NCI-H187 (cell line): ENCODE measurements at places on chromosomes 2 and 18.

DNA sequence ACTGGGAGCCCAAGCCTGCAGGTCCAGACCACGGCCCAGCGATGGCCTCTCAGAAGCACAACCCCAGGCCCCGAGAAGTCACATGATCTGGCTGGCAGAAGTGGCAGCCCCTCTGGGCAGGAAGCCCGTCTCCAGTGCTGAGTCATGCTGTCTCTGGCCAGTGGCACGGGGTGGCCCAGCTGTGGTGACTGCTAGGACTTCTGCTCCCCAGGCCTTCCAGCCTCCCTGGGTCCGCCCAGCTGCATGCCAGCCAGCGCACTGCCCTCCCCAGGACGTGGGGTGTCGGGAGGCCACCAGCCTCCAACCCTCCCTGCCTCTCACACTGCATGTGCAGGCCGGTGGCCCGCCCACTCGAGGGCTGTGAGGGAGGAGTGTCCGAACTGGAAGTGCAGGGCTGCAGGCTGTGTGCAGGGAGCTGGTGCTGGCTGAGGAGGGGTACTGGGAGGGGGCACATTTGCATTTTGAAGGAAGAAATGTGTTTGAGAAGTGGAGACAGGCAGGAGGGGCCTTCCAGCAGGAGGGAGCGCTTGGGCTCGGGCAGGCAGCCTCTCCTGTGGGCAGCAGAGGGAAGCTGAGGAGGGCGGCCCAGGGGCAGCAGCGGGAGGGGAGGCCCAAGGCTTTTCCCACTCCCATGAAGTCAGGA lies 17.0 kb upstream of the HPCAL1 start:
- no peak for DNase-seq

DNA sequence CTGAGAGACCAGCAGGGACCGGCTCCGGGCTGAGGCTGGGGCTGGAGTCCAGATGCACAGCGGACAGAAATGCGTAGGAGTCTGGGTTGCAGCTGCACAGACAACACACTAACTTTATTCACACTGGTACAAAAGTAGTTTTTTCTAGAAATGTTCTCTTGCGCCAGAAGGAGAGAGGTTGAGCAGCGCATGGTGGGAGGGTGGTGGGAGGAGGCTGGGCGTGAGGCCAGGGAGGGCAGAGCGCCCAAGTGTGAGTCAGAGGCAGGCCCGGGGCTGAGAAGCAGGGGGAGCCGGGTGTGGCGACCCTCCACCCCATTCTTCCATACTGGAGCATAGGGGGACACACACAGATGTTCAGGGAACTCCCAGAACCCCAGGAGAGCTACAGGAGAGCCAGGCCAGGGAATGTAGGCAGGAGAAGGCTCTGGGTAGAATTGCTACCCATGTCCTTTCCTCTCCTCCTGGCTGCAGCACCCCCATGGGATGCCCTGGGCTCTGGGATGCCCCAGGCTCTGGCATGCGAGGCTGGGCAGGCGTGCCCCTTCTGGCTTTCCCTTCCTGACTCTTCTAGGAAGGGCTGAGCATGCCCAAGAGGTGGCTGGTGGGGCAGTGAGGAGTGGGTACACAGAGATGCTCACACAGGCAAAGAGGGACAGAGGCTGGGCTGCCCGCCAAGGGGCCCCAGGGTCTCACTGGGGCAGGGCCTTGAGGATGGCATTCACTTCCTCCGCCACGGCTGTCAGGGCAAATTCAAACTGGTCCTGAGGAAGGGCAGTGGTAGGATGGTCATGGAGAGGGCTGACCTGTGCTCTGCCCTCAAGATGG lies 10.6 kb downstream of the DNAJB2 start:
- DNase-seq: no peak

GRCh38 chr2:99217929-99218501 lies 37.0 kb downstream of the MRPL30 start:
- DNase-seq: no peak

DNA sequence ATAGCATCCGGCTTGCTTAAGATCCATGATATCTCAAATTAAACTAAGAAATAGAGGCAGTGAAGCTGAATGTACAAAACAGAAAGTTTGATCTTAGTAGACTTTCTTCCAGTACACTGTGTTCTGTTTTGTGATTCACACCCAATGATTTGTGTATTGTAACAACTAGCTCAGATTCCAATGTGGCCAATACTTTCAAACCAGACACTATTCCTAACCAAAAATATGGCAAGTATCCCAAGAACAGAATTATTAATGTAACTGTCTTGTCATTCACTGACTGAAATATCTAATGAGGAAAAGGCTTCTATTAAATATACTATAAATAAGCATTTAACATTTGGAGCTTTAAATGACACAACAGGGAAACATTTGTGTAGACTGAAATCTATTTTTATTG lies 299.1 kb downstream of the NRXN1 start:
- no peak for DNase-seq

DNA sequence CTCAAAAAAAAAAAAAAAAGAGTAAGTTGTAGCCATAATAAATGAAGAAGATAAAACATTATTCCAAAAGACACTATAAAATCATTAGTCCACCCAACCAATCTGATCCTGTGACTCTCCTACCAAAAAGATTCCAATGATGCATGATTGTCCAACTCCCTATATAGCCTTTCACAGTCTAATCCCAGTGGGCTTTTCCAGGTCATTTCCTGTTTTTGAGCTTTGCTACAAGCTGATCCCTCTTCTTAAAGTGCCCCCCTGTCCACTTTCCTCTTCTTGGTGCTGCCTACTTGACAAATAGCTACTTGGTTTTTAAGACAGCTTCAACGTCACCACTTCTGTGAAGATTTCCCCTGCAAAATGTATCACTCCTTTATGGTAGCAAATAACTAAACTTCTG lies 88.4 kb downstream of the SEMA4F start:
- no peak for DNase-seq

DNA sequence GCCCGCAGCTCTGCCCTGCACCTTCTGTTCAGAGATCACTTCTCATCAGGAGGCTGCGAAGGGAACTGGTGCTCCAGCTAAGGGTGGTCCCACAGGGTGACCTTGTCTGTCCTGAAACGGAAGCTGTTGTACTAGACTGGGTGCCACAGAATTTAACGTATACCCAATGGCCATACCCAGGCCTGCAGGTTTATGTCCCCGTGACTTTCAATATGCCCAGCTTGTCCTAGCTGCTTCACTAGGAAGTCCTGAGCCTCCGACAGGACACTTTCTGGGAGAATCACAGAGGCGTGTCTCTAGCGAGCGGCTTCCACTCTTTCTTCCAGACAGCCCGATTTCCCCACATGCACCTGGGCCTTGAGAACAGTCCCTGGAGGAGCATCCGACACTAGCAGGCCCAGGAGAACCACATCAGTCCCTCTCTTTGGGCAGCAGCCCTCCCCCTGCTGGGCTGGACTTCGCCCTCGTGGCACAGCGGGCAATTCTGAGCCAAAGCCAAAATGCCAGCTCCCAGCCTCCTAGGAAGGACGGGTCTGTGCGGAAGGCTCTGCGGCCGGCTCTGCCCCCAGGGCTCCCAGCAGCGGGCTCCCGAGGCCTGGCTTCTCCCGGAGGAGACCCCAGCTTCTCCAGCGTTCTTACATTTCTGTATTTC lies 91.9 kb upstream of the OTOS start:
- no peak for DNase-seq

DNA sequence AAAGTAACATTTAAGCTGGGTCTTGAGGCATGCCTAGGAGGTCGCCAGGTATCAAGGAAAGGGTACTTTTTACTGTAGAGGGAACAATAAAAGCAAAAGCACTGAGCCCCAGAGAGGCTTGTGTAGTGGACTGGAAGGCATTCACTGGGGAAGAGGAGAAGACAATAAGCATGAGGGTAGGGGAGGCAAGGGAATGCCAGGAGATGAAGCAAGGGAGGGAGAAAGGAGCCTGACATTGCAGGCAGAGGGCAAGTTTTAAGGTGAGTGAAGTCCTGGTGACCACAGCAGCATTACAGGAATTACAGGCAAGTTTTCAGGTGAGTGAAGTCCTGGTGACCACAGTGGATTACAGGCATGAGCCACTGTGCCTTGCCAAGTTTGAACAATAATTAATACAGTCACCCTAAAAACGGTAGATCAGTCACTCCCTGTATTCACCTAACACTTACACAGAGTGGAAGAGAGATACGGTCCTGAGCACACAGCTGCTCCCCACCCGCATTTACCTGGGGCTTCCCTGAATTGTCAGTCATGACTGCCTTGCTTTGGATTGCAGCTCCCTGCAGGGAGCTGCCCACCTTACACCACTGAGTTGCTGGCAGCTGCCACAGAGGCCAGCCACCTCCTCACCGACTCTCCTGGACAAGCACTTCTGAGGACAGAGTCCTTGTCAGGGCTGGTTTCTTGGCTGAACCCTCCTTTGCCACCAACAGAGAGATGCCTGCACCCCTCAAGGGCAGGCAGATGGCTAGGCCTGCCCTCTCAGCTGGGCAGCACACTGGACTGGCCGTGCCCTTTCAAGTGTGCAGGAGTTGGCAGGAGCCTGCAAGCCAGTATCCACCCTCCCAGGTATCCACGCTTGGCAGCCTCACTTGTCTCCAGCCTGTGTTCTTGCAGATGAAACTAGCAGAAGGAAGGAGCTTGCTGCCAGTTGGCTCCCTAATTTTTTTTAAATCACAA lies 153.2 kb upstream of the MSH6 start:
- no peak for DNase-seq

DNA sequence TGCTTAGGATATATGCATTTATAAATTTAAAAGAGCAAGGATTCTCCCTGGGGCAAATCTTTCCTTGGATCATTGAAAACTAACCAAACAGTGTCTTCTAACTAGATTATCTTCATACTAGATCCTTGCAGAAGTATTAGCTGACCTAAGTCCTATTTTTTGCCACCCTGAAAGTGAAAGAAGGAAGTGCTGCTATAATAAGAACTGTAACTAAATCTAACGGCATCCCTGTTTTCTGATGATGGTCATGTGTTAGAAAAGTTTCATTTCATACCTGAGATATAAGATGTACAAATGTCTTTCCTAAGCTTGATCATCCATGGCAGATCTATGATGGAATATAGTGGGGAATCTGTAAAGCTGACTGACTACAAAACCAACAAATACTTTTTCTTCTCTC lies 102.7 kb downstream of the MAP2 start:
- DNase-seq: no peak

GRCh38 chr18:3758531-3758930 lies 308.6 kb downstream of the TGIF1 start:
- no peak for DNase-seq

DNA sequence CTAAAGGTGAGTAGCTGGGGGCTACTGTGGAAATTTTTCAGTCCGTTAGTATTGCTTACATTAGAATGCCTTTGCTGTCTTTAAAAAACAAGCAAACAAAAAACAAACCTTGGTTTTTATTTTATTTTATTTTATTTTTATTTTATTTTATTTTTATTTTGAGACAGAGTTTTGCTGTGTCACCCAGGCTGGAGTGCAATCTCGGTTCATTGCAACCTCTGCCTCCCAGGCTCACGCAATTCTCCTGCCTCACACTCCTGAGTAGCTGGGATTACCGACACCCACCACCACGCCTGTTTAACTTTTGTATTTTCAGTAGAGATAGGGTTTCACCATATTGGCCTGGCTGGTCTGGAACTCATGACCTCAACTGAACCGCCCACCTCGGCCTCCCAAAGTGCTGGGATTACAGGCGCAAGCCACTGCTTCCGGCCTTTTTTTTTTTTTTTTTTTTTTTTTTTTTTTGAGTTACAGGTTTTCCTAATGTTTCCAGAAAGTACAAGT lies 732.6 kb downstream of the KCNJ3 start:
- no peak for DNase-seq

DNA sequence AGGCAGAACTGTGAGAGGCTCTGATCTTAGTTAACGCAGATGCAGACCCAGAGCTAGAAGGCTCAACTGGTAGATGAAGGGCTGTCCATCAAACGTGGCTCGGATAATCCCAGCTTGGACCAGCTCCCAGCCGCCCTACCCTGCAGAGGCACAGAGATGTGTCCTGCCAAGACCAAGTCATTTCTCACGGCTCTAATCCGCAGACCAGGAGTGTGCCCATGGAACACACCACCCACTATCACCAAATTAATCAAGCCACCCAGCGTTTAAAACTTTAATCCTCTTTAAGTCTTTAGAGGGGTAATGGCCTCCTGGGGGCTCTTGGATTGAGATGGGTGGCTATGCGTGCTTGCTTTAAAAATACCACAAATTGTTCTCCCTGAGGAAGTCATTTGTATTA lies 17.5 kb downstream of the LYPD1 start:
- DNase-seq: no peak

DNA sequence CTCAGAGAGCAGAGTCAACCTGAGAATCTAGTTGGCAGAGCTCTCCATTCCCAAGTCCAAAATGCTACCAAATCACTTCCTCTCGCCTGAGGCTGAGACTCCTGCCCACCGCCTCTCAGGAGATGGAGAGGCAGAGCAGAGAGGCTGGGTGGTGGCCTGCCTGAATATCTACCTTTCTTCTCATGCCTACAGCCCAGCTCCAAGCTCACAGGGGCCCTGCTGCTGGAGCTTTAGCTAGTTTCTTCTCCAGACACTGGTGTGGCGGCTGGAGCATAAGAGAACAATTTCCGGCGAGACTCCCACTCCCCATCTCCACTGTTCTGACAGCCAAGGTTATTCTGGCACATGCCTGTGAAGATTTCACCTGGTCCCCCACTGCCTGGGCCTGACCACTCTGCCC lies 8.1 kb upstream of the CYP26B1 start:
- no peak for DNase-seq

DNA sequence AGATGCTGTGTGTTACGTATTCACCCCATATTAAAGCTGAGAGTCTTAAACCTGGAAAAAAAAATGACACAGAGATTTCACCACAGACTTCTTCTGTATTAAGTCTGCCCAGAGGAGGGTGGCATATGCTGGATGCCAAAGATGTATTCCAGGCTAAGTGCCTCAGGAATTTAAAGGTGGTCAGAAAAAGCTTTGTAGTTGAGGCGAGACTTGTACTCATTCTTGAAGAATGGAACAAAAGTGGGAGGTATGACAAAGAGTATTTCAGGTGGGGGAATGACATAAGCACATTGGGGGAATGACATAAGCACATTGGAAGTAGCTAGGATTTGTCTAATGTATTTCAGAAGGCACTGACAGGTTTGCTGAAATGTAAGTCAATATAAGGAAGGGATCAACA lies 98.6 kb downstream of the BABAM2 start:
- DNase-seq: no peak

DNA sequence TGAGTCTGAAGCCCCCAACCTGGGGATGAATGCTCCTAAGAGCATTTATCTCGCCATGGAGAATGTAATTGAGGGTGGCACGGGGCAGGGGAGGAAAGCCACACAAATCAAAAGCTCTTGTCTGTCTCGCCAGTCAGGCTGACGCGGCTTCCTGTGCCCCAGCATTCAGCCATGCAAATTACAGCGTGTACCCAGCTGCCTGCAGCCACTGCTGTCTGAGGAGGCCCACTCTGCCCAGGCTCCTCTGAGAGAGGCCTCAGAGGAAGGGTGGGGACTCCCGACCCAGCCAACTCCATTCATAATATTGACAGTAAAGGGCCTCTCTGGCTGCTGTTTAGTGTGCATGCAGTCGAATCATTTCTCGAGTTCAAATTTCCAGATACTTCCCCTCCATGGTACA lies 22.0 kb downstream of the SMAD7 start:
- DNase-seq: no peak
